ENCODE measurements at places on chromosomes 7 and 10.

DNA sequence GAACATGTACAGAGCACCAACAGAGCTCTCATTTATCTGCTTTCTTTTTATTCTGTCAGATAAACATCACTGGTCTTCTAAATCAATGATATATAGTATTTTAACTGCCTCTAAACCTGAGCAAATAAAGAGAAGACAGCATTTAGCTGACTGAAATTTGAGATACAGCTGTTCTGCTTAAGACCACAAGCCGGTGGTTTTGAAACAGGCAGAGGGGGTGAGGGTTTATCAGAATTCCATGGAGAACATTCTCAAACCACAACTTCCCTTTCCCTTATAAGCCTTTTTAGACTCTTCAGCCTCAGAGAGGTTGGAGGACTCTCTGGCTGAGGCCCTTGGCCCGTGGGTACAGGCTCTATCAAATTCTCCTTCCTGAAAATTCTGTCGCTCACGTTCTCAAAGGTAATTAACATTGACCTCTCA is 87.4 kb upstream of the RSU1 start:
- no peak for DNase-seq

DNA sequence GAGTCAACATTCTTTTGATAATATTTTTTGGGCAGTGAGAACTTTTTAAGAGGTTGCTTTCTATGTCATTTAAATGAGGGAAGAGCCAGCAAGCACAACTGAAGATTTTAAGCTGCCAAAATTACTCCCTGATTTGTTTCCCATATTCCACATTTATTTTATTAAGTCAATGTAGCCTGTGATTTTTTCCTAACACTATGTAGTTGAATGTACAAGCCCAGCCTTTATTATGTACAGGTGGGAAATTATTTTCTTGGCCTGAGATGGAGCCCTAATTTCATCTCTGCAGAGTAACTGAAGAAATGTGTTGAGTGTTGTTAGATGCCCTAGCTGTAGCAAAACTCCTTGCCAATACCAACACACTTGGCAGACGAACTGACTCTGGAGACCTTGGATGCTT is 83.1 kb upstream of the MINDY3 start:
- no peak for DNase-seq

- DNase-seq: no peak
Observed at GRCh38 chr7:131072505-131073091, 255.1 kb upstream of the MKLN1 start.

- DNase-seq: no peak
Observed at GRCh38 chr7:65976659-65977196, 5.3 kb downstream of the GUSB start.

GRCh38 chr7:154242709-154243108 is 190.5 kb downstream of the DPP6 start:
- no peak for DNase-seq

DNA sequence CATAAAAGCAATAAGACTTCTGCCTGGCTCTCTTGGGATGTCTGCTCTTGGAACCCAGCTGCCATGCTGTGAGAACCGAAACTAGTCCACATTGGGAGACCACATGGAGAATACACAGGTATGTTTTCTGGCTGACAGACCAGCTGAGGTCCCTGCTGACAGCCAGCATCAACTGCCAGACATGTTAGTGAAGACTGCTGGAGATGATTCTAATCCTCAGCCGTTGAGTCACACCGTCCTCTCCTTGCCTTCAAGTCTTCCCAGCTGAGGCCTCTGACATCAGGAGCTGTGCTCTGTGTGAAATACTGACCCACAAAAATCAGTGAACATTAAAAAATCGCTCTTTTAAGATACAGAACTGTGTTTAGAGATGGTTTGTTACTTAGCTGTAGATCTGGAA is 36.9 kb upstream of the AGR2 start:
- no peak for DNase-seq

GRCh38 chr10:118763202-118763988 is 8.6 kb upstream of the CACUL1 start:
- DNase-seq: no peak

- peak; percentile 34 for DNase-seq
Observed at GRCh38 chr7:133290676-133291333, 37.9 kb downstream of the EXOC4 start.

DNA sequence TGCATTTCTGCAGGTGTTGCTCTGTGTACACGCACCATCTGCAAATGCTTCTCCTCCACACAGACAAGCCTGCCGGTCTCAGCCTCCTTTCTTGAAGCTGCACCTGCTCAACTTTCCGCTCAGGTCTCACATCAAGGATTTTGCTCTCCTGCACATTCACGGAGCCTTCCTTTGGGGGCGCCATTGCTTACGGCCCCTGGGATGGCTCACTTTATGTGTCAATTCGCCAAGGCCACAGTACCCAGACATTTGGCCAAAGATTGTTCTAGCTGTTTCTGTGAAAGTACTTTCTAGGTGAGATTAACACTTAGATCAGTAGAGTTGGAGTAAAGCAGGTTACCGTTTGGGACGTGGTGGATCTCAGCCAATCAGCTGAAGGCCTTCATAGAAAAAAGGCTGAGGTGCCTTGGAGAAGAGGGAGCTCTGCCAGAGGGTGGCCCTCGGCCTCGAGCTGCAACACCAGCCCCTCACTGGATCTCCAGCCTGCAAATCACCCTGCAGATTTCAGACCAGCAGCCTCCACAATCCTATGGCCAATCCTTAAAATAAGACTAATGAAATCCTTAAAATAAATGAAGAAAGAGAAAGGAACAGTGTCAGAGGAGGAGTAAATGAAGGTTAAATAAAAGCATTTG is 39.9 kb upstream of the PPP2R2D start:
- DNase-seq: peak; percentile 4

GRCh38 chr10:517241-517830 is 172.1 kb downstream of the DIP2C start:
- no peak for DNase-seq

DNA sequence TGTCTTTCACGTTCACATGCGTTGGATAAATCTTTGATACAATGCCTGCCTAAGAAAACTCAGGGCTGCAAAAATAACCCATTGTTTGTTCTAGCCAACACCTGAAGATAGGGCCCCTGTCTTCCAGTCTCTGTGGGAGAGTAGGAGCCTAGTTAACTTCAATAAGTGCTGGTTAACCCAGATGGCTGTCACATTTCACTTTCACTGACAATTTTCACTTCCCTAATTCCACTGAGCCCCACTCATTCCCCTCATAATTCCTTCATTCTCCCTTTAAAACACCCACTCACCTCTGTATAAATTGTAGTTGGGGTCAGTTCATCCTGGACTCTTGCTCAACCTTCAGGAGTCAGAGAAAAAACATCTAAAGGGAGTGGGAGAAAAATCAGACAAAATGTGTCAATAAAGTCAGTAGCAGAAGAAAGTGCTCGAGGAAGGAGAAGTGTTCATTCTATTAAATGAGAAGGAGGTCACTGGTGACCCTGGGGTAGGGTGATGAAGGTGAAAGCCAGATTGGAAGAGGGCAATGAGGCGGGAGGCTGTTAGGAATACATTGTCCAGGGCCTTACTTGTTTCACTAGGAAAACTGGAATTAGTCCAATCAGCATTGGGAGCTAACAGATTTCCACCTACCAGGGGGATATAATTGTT is 51.2 kb upstream of the ABI1 start:
- DNase-seq: no peak

- DNase-seq: no peak
Observed at GRCh38 chr10:8639486-8640185, 585.1 kb downstream of the GATA3 start.

DNA sequence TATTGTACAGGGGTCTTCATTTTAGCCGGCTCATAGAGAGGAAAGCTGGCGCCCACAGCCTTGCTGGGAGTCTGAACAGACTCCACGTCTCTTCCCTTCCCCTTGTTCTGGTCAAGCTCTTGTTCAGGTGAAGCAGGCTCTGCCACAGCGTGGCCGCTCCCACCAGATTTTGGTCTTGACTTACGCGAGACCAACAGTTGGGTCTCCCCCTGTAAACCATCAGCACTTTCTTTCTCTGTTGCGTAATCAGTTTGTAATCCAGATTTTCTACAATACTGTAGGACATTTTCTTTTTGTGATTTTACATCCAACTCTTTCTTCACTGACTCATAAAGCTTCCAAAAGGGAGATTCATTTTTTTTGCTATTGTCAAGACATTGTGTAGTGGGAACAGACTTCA is 10.9 kb downstream of the MKI67 start:
- DNase-seq: no peak

GRCh38 chr10:91774571-91774970 is 23.7 kb upstream of the TNKS2 start:
- DNase-seq: no peak

DNA sequence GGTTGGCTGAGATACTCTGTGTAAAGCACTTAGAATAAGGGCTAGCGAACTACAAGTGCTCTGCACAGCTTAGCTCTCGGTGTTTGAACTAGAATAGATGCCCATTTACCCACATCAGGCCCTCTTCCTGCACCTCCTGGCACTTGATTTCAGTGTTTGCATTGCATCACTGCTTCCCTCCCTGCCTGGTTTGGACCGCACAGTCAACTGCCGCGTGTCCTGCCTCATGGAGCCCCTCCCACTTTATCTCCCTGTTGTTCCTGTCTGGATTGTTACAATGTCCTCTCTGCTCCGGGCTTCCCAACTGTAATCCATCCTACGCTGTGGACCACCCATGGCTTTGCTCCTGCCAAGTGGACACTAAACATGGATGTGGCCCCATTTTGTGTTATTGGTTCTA is 2.3 kb downstream of the FAM107B start:
- DNase-seq: no peak

DNA sequence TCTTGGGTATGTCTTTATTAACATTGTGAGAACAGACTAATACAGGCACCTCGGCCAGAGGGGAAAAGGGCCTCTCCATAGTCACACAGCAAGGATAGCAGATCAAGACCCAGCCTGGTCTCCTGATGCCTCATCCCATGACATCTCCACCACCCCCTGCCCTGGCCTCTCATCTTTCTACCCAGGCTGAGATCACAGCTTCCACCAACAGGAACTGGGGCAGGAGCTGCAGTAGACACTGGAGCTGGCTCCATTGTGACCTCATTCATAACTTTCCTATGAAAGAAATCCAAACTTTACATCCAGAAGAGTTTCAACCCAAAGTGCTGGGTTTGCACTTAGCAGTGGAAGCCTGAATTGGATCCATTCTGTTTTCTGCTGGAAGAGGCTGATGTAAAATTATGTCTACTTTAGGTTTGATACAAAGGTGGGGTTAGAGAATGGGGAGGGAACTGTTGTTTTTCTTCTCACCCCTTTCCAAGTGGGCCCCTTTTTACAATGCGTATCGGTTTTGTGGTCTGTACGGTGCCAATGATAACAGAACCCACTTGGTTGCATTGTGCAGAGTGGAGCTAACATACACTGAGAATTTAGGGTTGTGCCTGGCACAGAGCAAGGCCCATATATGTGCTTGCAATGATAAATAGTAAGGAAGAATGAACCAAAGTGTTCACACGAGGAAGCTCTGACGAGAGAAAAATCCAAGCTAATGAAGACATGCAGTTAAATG is 28.6 kb upstream of the INSIG1 start:
- DNase-seq: no peak

DNA sequence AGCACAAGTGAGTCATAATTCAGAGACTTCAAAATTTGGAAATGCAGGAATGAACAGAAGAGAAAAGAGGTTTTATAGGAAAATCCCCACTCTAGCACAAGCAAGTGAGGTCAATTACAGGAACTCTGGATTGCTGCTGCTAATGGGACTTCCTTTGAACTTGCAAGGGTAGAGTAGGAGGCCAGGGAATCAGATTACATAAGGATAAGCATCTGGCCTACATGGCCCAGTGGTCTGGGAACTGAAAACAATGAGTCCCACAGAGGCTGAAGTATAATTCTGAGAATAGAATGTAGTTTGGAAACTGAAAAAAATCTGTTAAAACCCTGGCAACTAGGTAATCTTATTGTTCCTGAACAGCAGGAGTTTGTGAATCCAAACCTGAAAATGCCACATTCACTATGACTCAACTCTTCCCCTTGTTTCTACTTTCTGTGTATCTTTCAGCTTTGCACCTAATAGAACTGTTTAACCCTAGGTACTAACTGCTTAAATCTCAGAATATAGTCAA is 66.5 kb downstream of the CTNNA3 start:
- no peak for DNase-seq

DNA sequence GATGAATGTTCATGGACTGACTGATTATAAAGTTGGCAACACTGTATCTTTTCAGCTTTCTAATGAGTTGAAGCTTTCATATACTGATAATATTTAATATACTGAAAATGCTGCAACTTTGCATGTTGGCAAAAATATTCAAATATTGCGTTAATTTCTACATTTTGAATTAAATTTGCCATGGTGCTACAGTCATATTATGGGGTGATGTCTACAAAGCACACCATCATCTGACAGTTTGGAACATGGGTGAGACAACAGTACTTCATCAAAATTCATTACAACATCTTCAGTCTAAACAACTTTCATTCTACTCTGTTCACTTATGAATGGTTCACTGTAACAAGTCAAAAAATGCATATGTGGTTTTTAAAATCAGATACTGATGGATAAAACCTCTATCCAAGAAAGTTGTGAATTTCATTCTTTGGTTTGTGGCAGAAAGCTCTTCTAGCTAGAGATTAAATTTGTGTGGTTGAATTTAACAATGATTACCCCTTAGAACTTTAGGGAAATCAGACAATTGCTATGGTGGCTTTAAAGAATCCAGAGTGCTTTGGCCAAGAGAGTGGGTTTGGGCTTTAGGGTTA is 136.4 kb downstream of the TMEM26 start:
- DNase-seq: no peak

- DNase-seq: no peak
Observed at GRCh38 chr10:83343676-83344075, 795.6 kb upstream of the GHITM start.

DNA sequence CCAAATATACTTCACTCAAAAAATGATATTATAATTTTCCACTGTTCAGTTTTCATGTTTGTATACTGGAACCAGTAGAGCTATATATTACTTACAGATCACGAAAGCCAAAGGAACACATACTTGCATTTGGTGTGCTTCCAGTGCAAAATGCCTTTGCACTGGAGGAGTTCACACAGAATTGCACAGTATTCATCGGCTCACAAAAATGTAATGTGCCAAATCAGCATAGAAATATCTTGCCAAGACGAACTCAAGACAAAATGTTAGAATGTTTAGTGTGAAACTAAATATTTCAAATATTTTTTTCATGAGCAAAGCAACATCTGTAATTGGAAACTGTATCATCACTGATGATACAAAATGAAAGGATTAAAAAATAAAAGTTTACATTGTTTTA is 646.2 kb upstream of the SEMA3D start:
- DNase-seq: no peak

- DNase-seq: no peak
Observed at GRCh38 chr10:91420868-91421267, 10.7 kb downstream of the HECTD2 start.

All from activated CD4-positive, alpha-beta memory T cell treated with anti-CD3 and anti-CD28 coated beads for 36 hours (primary cell).